Heart left ventricle (tissue), 16 donors: ENCODE measurements at places on chromosomes 2 and 18.

DNA sequence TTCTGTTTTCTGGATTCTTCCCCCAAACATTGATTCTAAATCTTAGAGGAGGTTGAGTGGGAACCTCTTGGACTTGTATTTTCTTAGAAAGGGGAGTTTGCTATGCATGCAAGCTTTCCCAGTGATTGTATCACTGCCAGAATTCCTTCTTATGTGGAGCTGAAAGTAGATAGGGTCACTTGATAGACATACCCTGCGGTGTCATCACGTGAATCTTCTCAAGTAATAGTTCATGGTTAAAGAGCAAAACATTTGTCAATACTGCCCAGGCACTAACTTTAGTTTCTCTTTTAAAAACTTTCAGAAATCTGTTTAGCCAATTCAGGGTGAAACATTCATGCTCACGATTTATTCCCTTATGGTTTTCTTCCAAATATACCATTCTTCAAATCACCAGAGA lies 6.4 kb downstream of the PMAIP1 start:
- H3K4me3 ChIP-seq, result no peak overlapping the region
- H3K36me3 ChIP-seq, result no peaks in the 10 kb centered on the region
- no peak for DNase-seq
- peaks cover 4% of the 10 kb centered on the region for H3K4me1 ChIP-seq

- peak overlapping the region; percentile 37 for H3K27ac ChIP-seq
- H3K36me3 ChIP-seq, result no peaks in the 10 kb centered on the region
- no peaks in the 10 kb centered on the region for H3K4me1 ChIP-seq
- no peak for DNase-seq
- no peaks in the 10 kb centered on the region for H3K27me3 ChIP-seq
Measured at GRCh38 chr18:59657012-59657411, 40.2 kb downstream of the CCBE1 start.

- no peak overlapping the region for H3K4me3 ChIP-seq
- no peak overlapping the region for H3K27ac ChIP-seq
- no peak for DNase-seq
- no peaks in the 10 kb centered on the region for H3K36me3 ChIP-seq
- H3K4me1 ChIP-seq, result no peaks in the 10 kb centered on the region
Measured at GRCh38 chr2:173545364-173545763, 190.7 kb downstream of the CDCA7 start.

GRCh38 chr2:63651861-63652651 lies 63.3 kb downstream of the MDH1 start:
- H3K27ac ChIP-seq, result no peak overlapping the region
- no peak for DNase-seq
- H3K27me3 ChIP-seq, result no peaks in the 10 kb centered on the region
- H3K4me1 ChIP-seq, result no peaks in the 10 kb centered on the region
- H3K4me3 ChIP-seq, result no peak overlapping the region

DNA sequence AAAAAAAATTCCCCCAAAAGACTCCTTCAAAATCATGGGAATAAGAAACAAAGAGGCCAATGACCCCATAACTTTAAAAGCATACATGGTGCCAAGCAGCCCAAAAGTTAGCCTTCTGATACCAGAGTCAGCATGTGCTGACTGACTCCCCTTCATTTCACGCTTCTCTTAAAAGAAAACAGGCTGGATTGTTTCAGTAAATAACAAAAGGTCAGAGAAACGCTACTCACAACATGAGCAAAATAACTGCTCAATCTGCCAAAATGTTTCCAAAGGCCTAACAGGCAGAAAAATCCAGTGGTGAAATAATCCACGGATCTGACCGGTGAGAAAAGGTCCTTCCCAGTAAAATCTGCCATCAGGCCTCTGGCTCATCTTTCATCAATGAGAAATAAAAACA lies 71.6 kb downstream of the BCL2 start:
- no peak overlapping the region for H3K4me3 ChIP-seq
- no peak for DNase-seq
- no peak overlapping the region for H3K27ac ChIP-seq

DNA sequence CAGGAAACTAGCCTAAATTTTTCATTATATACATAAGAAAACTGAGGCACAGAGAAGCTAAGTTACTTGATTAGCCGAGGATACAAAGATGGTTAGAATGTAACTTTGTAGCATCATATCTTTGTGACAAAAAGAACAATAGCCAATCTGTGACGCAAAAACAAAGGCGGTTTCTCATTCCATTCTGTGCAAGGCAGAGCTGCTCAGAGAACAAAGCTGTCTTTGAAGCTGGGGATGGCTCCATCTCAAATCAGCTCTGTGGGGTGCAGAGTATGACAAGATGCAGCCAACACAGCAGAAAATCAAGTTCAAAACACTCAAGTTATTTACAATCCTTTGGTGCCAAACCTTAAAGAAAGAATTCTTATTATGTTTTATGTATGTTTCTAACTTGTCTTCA lies 81.9 kb upstream of the VWC2L start:
- no peak overlapping the region for H3K4me3 ChIP-seq
- H3K4me1 ChIP-seq, result no peaks in the 10 kb centered on the region
- no peaks in the 10 kb centered on the region for H3K27me3 ChIP-seq
- no peak overlapping the region for H3K27ac ChIP-seq
- no peaks in the 10 kb centered on the region for H3K36me3 ChIP-seq
- DNase-seq, result no peak

GRCh38 chr2:134079373-134079772 lies 174.5 kb upstream of the MGAT5 start:
- H3K36me3 ChIP-seq, result no peaks in the 10 kb centered on the region
- no peak overlapping the region for H3K4me3 ChIP-seq
- no peaks in the 10 kb centered on the region for H3K27me3 ChIP-seq
- no peak for DNase-seq
- H3K27ac ChIP-seq, result no peak overlapping the region

DNA sequence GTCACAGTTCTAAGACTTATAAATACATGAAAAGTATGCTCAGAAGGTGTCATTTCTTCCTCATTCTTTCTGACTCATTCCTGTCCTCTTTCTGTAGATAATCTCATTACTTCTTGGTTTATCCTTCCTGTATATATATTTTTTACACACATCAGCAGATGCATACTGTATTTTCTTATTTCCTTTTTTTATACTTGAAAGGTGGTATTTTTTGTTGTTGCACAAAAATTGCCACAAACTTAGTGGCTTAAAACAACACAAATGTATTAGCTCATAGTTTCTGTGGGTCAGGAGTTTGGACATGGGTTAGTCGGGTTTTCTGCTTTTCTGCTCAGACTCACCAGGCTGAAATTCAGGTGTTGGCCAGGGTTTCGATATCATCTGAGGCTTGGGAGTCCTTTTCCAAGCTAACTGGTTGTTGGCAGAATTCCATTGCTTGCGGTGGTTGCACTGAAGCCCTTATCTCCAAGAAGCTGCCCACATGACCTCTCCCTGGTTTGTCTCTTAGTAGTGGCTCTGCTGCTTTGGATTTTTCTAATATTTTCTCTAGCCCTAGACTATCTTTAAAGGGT lies 162.6 kb downstream of the FMNL2 start:
- H3K27ac ChIP-seq, result no peak overlapping the region
- H3K4me3 ChIP-seq, result no peak overlapping the region
- no peaks in the 10 kb centered on the region for H3K36me3 ChIP-seq

- no peak overlapping the region for H3K4me3 ChIP-seq
- H3K4me1 ChIP-seq, result no peaks in the 10 kb centered on the region
- H3K36me3 ChIP-seq, result no peaks in the 10 kb centered on the region
- H3K27me3 ChIP-seq, result no peaks in the 10 kb centered on the region
- DNase-seq, result peak; percentile 35
- H3K27ac ChIP-seq, result no peak overlapping the region
Measured at GRCh38 chr2:128601298-128602037, 282.8 kb upstream of the HS6ST1 start.

- H3K27ac ChIP-seq, result peak within 1 kb of the TSS; percentile 92
- DNase-seq, result peak; percentile 92
- H3K4me3 ChIP-seq, result peak within 1 kb of the TSS; percentile 60
- peaks cover 11% of the 10 kb centered on the region for H3K36me3 ChIP-seq
Measured at GRCh38 chr2:207625014-207625907, at the start of gene METTL21A. Gene METTL21A, minus strand, starts transcription at chr2:207625394. Its CDS starts 1,019 bp downstream, at chr2:207624375.

DNA sequence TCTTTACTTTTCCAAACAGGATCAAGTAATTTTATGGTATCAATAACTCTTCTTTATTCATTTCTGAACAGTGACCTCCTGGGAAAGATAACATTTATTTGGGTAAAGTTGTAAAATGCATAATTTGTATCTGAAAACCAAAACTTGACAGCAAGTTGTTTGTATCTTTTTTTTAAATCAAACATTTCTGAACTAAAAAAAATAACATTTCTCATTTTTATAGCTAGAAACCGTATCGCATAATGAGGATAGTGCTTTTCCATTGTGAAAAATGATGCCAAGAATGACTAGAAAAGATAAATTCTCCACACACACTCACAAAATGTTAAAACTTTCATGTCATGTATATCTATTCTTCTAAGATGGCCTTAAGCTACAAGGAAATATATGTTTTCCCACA lies 578.2 kb downstream of the RIT2 start:
- no peak overlapping the region for H3K27ac ChIP-seq
- H3K36me3 ChIP-seq, result no peaks in the 10 kb centered on the region
- DNase-seq, result no peak
- H3K4me1 ChIP-seq, result no peaks in the 10 kb centered on the region
- no peaks in the 10 kb centered on the region for H3K27me3 ChIP-seq

DNA sequence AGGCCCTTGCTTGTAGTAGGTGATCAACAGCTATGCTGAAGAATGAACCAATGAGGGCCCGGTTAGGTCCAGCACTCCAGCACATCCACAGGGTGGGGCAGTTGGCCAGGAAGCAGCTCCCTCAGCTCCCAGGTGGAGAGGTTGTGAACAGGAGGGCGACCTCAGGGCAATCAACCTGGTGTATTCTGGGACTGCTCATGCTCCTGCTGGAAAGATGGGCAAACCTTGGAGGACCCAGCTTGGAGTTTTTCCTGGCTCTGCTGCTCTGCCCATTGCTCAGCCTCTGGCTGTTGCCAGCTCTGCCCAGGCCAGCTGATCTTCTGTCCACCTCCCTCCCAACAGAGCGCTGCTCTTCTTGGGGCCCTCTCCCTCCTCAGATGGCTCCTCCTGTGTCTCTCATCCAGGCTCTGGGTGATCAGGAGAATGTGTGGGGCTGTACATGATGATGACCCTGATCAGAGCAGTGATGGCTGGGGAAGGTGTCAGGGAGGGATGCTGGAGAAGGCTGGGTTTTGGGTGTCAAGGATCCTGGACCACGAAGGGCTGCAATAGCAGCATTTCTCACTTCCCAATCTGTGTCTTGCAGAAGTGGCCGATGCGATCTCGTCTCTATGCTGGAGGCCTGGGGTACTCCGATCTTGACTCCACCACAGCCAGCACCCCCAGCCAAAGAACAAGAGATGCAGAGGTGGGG lies 3.4 kb downstream of the TCF23 start:
- H3K27me3 ChIP-seq, result no peaks in the 10 kb centered on the region
- H3K36me3 ChIP-seq, result no peaks in the 10 kb centered on the region
- no peak for DNase-seq
- H3K4me1 ChIP-seq, result no peaks in the 10 kb centered on the region
